Fibroblast of the conjunctiva (primary cell): ENCODE measurements at places on chromosomes 3 and 15.

DNA sequence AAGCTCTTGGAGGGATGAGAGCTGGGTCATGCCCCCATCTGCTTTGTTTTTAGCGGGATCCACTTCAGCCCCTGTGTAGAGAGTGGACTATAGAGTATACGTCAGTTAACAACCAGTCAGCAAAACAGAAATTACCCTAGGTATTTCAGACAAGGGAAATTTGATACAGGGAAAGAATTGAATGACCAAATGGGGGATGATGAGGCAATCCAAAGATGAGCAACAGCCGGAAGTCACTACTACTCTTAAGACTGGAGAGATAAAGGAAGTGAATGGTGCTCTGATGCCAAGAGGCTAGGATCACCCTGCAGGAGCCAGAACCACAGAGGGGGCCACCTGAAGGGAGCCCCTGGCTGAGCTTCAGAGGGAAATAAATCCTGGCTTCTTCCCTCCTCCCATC, 1.7 kb upstream of the GPR62 start:
- peak; percentile 20 for DNase-seq

DNA sequence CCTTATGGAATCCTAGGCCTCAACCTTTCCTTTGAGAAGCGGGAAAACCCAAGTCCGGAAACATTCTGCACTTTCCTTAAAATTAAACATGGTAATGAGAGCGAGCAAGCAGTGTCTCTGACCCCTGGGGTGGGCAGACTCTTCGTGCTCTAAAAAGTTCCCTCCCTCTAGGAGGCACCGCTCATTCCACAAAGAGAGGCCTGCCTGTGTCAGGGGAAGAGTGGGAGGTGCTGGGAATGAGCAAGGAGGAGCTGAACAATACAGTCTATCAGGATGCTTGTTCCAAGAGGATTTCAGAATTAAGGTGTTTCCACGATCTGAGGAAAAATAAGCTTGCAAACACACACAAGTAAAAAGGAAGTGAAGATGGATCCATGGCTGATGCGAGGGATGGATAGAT, 6.0 kb upstream of the RLBP1 start:
- DNase-seq, result no peak

DNA sequence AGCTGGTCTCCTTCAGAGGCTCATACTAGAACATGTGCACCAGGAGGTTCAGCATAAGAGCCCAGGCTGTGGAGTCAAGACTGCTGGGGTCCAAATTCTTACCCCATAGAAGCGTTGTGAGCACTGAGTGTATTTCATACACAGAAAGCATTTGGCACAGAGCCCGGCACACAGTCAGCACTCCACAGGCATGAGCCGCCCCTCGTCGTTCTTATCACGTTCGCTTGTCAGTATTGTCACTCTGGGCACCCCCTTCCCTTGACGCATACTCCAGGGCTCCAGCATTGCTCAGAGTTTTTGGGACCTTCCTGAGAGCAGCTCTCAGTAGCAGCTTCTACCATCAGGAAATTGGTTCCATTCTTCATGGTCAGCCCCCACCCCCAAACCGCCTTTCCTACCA, 25.2 kb downstream of the CORO2B start:
- DNase-seq, result no peak

DNA sequence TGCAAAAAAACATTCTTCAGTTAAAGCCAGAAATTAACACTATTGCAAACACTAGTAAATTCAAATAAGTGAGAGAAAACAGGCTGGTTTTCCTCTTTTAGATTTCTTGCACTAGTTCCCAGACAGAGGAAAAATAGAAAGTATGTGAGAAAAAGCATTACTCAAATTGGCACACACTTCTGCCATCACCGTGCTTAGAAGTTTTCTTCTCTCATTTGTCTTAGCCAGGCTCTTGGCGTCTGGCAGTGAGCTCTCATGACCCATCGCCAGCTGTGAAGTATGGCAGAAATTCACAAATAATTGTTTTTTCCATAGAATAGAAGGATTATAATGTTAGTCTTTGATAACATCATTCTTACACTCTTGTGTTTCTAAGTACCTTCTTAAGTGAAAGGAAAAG, 515.9 kb downstream of the GBE1 start:
- DNase-seq, result no peak

GRCh38 chr15:70415398-70415797, 317.7 kb upstream of the TLE3 start:
- no peak for DNase-seq
